ENCODE measurements at places on chromosomes 6 and 20.
A peak's percentile ranks its signal among the peaks of the same experiment; 100 is the strongest.

DNA sequence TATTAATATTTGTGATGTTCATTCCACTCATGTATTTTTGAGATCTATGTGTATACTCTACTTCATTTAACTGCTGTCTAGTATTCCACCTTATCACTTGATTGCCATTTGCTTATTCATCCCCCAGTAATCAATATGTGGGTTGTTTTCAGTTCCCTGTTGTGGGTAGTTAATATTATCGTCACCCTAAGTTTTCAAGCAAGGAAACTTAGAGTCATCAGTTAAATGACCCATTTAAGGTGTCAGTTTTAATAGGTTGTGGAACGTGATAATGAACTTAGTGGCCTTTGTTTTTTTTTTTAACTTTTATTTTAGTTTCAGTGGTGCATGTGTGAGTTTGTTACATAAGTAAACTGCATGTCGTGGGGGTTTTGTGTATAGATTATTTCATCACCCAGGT, 90.3 kb downstream of the SLC24A3 start:
- no peak for DNase-seq

DNA sequence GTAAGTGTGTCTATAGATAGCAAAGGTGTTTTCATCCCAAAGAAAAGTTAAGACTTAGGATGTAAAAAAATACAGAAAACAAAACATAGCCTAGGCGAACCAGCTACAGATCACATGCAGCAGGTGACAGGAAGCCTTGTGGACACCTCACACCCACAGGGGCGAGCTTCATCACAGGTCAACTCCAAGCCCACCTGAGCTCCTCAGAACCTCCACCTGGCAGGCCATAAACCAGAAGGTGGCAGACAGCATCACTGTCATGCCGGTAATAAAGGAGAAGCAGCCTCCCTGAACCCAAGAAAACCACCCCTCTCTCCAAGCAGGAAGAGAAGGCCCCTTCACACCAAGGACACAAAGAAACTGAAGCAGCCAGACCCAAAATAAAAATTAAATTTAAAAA, 1.0 kb downstream of the RALGAPA2 start:
- DNase-seq = no peak

GRCh38 chr6:136335736-136336363, 46.2 kb upstream of the BCLAF1 start:
- DNase-seq = no peak

DNA sequence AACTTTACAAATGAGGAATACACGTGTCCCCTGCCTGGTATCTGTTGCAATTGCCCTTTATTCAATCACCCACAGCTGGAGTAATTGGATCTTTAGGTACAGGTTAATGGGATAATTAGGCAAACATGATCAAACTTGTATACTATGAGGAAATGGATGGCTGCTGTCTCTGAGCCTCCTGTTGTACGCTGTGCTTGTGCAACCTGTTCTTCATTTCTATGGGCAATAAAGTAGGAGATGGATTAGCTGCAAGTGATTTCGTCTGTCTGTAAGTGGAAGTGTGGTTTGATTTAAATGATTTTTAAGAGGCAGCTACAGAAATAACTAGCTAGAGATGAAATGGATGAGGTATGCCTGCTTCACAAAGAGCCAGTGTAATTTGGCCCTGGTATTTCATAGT, 474.1 kb downstream of the RNF144B start:
- no peak for DNase-seq

GRCh38 chr6:6758915-6759654, 170.6 kb downstream of the LY86 start:
- peak; percentile 25 for DNase-seq

GRCh38 chr6:34524499-34524898, 31.6 kb downstream of the SPDEF start:
- DNase-seq = no peak

- no peak for DNase-seq
Measured at GRCh38 chr6:30450548-30450908, 38.8 kb upstream of the HLA-E start.

DNA sequence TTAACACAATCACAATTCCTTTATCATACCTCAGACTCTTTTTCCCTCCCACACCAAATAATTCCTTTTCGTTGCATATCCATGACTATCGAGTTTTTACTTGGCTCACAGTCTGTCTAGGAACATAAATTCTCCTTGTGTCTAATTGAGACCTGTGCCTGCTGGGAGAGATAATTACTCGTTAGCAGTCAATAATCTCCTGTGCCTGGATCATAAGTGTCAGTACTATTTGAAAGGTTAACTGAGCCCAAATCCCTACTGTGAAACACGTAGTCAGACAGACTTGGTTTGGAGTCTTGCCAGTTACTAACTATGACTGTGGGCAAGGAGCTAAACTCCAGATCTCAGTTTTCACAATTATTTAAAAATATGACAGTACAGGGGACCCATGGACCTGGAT, 5.7 kb upstream of the CTNNBL1 start:
- DNase-seq = no peak

- DNase-seq = no peak
Measured at GRCh38 chr6:18436341-18436740, 49.2 kb downstream of the RNF144B start.

GRCh38 chr6:13278164-13278563, 50.2 kb downstream of the TBC1D7 start:
- no peak for DNase-seq

DNA sequence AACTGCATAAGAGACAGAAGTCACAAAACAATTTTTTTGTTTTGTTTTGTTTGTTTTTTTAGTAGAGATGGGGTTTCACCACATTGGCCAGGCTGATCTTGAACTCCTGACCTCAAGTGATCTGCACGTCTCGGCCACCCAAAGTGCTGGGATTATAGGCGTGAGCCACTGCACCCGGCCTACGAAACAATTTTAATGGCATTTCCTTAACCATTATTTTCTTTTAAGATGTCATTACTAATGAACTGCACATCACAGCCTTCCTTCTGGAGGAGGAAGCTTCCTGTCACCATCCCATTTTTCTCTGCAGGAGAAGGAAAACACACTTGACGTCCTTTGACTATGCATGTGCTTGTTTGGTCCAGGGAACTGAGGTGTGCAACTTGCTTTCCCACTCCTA, 125.3 kb upstream of the AKIRIN2 start:
- no peak for DNase-seq

- DNase-seq = no peak
Measured at GRCh38 chr6:41191569-41191968, 9.4 kb downstream of the TREML2 start.

GRCh38 chr6:32785781-32786533, 22.6 kb upstream of the HLA-DQB2 start:
- peak; percentile 13 for DNase-seq

DNA sequence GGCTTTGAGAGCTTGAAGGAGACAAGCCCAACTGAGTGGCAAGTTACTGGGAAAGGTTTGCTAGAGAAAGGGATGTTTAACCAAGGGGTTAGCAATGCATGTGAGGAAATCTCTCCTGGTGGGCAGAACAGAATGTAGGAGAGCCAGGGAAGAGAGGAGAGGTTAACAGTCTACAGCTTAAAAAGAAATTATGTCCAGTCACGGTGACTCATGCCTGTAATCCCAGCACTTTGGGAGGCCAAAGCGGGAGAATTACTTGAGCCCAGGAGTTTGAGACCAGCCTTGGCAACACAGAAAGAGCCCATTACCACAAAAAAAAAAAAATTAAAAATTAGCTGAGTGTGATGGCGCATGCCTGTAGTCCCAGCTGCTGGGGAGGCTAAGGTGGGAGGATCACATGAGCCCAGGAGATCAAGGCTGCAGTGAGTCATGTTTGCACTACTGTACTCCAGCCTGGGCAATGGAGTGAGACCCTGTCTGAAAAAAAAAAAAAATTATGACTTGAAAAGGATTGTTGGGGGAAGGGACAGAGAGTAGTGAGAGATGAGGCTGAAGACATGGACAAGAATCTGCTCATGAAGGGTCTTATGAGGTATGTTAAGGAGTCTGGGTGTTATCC, 264.9 kb downstream of the TBC1D7 start:
- no peak for DNase-seq

- no peak for DNase-seq
Measured at GRCh38 chr6:148524976-148525375, 182.3 kb downstream of the SASH1 start.

DNA sequence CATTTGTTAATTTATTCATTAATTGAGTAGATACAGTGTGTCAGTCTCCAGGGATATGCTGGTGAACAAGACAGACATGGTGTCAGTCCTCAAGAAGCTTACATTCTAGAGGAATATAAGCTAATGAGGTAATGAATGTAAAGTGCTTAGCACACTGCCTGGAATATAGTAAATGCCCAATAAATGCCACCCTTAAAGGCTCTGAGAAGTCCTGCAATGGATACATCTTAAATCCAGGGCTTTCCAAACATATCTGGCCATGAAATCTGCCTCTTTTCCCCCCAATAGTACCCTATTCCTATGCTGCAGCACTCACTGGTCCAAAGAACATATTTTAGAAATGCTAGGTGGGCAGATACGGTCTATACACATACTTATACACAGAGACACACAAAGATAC, 49.2 kb upstream of the CTNNBL1 start:
- DNase-seq = no peak

DNA sequence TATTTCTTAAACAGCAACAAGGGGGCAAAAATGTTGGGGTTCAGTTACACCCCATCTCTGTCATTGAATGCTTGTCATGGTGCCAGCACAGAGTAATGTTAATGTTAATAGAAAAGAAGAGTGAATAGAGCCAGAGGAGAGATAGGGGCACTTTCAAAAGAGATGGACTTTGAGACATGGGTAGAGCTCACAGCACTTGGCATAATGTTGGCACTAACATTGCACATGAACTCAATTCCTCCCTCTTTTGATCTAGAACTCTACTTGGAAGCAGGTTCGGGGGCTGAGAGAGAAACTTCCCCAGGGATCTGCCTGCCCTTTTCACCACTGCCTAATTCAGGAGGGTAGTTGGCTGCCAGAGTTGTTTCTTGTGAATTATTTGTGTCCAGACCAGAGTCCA, 284.6 kb upstream of the PRND start:
- DNase-seq = no peak

DNA sequence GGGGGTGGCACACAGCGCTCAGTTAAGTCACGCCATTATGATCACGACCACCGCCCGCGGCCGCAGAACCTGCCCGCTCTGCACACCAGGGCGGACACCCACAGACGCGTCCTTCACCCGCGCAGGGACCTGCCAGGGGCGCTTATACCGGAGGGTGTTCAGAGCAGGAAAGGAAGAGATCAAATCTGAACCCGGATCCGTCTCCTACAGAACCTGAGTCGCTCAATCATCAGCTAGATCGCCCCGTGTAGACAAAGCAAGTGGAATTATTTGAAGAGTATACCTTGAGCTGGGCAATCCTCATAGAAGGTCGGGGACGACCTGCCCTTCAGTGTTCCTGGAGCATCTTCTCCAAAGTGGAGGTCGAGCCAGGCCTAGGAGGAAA, 14.4 kb upstream of the ZNF217 start:
- DNase-seq = no peak

- DNase-seq = no peak
Measured at GRCh38 chr20:62676976-62677375, 31.7 kb upstream of the NTSR1 start.

DNA sequence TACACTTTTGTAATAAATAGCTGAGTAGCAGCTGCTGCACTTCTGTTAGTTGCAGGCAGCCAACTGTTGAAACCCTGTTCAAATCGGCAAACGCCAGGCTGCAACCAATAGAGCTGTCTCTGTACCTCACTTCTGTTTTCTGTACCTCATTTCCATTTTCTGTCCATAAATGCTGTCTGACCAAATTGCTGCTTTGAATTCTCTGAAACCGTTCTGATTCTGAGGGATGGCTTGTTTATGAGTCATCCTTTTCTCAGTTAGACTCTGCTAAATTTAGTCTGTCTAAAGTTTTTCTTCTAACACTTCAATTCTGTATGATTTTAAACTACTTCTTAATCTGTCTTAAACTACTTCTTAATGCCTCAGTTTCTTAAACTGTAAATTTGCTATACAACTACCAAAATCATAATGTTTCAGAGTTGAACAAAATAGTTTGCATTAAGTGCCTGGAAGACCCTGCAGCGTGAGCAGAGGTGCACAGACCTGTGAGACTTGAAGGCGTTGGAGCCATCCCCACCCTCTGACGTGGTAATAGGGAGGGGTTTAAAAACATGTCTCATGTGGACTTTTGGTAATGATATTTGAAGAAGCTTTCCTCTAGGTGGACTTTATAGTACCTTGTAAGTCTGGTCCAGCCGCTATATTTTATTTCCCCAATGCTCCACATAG, 9.6 kb downstream of the BTNL2 start:
- DNase-seq = no peak

GRCh38 chr6:158104696-158105095, 63.4 kb downstream of the SERAC1 start:
- DNase-seq = no peak

- no peak for DNase-seq
Measured at GRCh38 chr6:169701311-169701953, 397 bp downstream of the WDR27 start.

DNA sequence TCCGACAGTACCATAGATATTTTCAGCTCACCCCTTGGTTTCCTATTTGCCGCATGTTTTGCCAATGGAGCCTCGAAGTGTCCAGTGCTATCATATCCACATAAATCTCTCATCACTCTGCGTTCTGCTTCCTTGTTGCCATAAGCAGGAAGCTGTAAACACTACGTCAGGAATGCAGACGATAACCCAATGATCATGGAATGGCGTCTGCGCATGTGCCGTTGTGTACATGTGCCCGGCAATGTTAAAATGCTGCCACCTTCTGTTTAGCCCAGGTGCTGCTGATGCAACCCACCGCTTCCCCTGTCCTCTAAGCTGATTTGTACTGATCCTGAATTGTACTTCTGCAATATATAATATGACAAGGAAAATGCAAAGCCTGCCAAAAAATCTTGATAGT, 607.5 kb downstream of the HDGFL1 start:
- DNase-seq = no peak

- peak; percentile 72 for DNase-seq
Measured at GRCh38 chr6:100116411-100117194, 122.6 kb upstream of the MCHR2 start.

GRCh38 chr6:41522780-41523548, 23.2 kb upstream of the FOXP4 start:
- no peak for DNase-seq

DNA sequence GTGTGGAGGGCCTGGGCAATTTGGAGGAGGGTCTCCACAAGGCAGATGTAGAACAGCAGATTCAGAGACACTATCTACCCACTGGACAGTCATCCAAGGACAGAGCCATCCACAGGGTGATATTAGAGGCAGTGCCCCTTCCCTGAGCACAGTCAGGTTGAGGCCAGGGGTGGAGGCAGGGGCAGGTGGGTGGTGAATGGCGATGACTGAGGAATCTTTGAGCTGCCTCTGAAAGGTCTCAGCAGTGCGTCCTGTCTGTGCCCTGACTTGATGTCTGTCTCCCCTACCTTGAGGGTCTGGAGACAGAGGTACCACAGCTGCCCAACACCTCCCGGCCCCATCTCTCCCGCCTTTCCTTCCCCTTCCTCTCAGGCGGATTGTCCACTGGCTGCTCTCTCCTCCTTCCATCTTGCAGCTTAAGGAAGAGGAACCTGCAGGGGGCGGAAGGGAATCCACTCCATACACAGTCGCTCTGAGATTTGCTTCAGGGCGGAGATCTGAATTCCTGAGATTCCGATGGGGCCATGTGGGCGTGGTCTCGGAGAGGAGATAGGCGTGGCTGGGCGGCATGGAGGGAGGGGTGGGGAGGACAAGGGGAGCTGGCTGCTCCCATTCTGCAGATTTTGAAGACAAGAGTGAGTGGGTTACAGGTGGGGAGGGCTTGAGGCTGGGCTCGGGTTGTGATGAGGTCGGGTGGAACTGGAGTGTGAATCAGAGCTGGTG, 1.7 kb downstream of the MUCL3 start:
- no peak for DNase-seq

GRCh38 chr20:41347523-41348429, 7.2 kb downstream of the LPIN3 start:
- DNase-seq = no peak

GRCh38 chr6:144265061-144265357, 20.1 kb upstream of the UTRN start:
- DNase-seq = no peak

Measured in NCI-H1694 treated with DMSO at 0.1 percent for 48 hours (cell line).